ENCODE measurements at places on chromosomes 7 and 10.

DNA sequence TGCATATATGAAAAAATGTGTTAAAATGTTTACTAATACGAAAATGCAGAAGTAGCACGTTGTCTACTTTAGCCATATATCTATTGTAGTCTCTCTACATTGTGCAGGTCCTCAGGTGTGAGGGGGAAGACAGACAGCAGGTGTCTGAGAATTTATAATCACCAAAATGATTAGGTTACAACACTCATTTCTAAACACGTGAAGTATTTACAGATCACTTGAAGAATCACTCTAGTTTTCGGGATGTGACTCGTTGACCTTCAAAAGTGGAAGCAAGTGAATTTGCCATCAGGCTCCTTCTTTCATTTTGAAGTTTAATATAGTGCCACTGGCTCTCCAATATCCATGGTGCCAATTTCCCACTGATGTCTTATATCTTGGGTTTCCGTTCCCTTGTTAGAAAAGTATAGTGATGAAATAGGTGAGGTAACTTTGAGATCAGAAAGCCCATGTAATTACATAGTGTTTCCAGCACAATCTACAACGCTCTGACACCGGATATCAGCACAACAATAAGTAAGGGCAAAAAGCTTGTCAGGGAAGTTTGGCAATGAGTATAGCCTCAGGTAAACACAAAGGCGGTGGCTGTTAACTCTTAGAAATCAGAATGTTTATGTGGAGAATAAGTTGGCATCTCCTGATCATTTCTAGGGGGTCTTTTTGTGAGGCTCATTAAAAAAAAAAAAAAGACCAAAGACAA, 57.5 kb upstream of the SP4 start:
- no peak for DNase-seq

DNA sequence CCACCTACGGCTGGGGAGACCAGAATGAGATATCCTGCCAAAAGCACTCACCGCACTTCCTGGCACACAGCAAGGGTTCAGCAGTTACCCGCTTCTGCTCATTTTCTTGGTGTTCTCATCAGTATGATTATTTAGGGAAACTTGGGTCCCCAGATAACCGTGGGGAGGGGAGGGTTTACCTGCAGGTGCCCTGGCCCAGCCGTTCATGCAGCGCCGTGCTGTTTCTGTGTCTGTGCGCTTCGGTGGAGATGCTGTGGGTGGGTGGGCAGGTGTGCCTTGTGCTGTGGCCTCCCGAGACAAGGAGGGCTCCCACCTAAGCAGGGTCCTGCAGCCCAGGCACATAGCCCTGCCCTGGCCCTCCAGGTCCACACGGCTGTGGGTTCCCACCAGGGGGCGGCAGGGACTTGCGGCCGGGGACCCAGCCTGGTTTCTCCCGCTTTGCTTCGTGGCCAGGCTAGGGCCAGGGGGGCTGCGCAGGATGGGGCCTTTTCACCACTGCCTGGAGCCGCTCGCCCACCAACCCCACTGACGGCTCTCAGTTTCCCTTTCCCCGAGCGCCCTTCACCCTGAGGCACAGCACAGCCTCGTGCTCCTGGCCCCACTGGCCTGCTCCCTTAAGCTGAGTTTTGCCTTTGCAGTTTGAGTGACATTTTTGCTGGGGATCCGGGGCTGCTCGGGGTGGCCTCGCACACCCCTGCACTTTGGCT, 78.5 kb downstream of the LHPP start:
- peak; percentile 64 for DNase-seq

DNA sequence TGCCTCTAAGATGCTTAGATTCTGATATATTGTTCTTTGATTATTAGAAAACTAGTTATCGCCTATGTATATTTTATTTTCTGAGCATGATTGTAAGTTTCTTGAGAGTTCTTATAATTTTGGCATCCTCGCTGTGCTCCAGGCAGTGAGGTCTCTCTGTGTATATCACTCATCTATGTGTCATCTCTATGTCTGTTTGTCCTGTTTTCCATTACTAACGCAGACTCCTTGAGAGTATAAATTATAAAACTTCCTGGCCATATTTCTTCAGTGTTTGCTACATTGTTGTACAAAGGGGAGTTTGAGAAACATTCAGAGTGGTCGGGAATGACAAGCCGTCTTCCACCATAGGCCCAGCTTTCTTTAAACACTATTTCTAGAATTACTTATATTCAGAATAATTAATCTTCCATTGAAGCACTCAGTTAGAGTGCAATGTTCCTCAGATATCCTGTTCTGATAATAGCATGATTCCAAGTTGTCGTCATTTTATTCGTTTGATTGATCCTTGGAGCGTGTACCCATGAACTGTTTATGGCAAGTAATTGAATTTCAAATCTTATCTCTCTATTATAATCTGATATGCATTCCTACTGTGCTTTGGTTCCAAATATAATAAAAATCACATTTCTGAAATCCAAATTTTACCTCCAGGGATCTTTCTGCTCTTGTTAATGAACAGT, 206.6 kb downstream of the BAMBI start:
- no peak for DNase-seq

DNA sequence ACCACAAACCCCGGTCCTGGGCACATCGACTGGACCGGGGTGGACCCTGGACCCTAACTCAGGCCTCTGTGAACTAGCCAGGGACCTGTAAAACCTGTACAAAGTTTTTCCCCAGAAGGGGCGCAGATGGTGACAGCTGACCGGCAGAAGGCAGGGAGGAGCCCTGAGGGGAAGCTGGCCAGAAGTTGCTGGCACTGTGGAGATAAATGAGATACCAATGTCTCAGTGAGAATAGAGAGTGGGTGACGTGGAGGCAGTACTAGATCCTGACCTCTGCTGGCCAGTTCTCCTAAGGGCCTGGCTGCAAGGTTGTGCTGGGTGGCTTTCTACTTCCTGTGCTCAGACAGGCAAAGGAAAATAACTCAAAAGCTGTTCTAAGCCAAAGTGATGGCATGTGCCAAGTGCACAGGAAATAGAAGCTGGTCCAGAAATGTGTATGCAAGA, 10.6 kb upstream of the TSPAN14 start:
- peak; percentile 38 for DNase-seq

DNA sequence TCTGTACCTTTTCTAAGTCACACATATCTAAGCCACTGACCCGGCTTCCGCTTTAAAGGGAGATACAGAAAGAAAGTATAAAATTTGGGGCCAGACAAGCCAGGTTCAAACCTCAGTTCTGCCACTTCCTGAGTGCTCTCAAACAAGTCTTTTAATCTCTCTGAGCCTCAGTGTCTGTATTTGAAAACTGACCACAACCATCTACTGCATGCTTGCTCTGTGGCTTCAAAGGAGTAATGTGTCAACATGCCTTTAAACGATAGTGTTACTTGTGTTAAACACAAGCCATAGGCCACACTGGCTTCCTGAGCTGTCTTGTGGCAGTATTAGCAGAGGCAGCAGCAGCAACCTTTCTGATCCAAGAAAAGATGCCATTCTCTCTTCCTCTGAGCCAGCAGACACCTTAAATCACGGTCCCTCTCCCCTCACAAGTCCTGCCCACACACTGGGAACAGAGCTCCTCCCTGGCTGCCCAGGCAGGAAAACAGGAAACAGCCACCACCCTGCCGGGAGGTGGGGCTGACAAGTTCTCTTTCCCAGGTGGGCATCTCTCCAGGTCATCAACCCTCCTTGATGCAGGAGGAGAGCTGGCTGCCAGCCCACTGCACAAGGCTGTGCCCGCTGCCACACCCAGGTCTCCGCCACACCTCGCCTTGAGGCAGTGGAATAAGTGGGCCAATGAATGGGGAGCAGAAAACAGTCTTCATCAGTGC, 10.7 kb downstream of the HIP1 start:
- DNase-seq: peak; percentile 54

GRCh38 chr7:50227726-50228125, 76.8 kb upstream of the IKZF1 start:
- no peak for DNase-seq

GRCh38 chr7:11155883-11156282, 182.2 kb downstream of the PHF14 start:
- DNase-seq: no peak

GRCh38 chr7:29432721-29433120, 130.9 kb upstream of the PRR15 start:
- no peak for DNase-seq

GRCh38 chr7:26691886-26692285, 172.5 kb downstream of the SKAP2 start:
- DNase-seq: no peak

- no peak for DNase-seq
These were observed 49.6 kb upstream of the FZD8 start for GRCh38 chr10:35691522-35692236.

DNA sequence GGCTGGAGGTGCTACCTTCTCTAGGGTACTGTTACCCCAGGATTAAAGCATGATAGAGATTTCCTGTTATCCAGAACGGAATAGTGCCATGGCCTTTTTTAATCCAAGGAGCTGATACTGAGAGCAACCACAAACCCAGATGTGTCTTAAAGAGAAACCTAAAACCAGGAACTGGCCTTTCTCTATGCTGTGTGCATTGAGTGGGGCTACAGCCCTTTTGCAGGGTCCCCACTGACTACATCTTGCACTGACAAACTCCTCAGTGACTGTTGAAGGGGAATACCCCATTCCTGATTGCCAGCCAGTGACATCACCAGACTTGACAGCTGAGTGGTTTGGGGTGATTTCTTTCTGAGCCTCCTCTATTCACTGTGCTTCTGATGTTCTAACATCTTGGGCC, 81.9 kb upstream of the CAPZA2 start:
- DNase-seq: no peak

GRCh38 chr7:23415198-23415597, 55.1 kb downstream of the IGF2BP3 start:
- DNase-seq: no peak

DNA sequence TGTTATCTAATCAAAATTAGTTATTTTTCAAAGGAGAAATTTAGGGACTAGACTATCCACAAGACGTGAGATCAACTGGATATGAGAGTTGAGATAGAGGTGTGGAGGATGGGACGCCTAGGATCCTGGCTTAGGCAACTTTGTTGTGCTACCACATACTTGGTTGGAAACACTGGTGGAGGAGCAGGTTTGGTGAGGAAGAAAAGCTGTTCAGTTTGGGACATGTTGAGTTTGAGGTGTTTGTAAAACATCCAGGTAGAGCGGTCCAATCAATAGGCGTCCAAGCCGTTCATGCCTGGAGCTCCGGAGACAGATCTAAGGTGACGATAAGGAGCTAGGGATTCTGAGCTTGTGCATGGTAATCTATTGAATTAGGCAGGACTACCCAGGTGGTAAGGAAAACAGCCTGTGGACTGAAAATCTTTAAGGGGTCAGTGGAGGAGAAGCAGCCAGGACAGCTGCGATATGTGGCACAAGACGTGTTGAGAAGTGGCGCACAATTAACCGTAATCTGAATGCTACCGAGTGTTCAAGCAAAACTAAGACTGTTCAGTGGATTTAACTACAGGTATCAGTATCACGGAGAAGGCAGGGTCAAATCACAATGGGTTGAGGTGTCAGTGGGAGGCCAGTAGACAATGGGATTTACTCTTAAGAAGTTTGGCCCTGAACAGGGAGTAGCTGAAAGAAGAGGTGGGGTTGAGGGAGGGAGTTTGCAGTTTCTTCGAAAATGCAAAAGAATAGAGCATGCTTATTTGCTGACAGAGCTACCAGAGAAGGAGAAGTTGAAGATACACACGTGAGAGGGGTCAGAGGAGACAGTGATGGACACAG, 16.1 kb upstream of the TRPV6 start:
- DNase-seq: no peak

GRCh38 chr7:107332488-107333269, 137.2 kb upstream of the GPR22 start:
- DNase-seq: no peak
